ENCODE measurements at places on chromosomes 16 and 17.

- DNase-seq, result no peak
Observed at GRCh38 chr16:2704166-2704982, 15.7 kb downstream of the PRSS27 start.

DNA sequence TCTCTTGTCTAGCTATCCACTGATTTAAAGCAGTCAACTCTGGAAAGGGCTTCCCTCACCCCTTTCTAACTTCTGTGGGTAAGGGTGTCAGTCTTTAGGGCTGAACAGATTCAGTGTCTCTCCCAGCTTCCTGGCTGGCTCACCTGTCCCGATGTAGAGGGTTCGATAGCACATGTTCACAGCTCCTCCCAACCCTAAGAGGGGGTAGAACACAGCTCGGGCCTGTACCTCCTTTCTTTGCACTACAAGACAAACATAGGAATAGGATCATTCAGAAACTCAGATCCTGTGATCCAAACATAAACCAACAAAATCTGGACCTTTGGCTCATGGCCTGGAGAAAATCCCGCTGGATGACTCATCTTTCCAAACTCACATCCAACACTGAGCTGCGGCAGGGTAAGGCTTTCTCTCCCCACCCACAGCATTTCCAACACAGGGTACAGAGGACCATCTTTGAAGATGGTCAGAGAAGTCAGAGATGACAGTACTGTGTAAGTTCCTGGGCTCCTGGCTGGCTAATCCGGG, 5.8 kb upstream of the DHRS13 start:
- peak; percentile 31 for DNase-seq

DNA sequence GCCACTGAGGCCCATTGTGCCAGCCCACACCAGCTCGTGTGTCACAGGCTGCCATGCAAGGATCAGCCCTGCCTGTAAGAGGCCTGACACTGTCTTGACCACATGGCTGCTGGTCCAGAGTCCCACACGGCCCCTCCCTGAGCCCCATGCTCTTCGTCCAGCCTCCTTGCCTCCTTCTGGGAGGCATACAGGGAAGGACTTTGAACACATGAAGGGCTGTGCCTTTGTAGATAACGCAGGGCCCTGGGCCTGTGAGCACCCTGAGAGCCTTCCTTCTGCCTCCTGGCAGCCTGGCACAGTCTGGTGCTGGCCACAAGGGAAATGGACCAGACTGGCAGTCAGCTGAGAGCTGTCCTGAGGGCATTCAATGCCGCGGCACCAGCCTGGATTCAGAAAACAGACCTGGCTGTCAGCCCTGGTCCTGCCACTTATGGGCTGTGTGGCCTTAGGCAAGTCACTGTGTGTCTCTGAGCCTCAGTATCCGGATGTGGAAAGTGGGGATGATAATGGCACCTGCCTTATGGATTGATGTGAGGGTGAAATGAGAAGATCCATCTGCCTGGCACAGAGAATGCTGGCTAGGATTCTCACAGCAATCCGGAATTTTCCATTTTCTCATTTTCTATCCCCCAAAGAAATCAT, 19.2 kb upstream of the SPNS2 start:
- DNase-seq, result no peak

DNA sequence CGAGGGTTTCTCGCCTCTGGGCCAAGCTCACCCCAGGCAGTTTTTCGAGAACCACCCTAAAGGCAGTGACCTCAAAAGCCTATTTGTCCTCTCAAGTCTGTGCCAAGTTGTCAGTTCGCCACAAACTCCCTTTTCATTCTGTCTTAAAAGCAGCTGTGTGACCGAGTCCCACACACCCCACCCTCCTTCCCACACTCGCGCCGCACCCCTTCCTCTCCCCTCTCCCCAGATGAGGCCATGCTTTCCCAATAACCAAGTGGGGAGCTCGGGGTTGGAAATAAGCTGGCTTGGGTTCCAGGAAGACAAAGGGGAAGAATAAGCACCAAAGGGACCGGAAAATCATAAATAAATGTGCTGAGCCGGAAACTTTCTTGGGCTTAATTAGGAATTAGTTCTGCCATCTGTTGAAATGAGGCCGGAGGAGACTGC, 36.7 kb downstream of the GRIN2C start:
- no peak for DNase-seq

- no peak for DNase-seq
Observed at GRCh38 chr16:12063435-12063834, 86.9 kb downstream of the SNX29 start.

DNA sequence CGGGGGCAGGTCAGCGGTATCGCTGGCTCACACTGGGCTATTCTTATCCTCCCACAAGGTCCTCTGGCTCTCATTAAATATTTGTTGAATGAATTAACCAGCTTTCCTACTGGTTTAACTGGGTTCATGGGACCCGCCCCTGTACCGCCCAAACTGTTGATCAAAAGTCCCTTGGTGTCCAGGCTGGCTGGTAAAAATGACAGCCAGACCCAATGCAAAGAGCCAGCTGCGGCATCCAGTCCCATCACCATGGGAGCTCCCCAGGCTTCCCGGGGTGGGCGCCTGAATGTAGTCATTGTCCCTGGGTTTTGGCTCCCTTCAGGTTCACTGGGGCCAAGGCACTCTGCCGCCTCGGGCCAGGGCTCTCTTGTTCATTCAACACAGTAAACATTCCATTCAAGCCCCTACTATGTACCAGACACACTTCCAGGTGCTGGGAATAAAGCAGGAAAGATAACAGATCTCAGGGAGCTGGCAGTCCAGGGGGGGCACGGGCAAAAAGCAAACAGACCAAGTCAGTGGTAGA, 11.7 kb upstream of the ATP2C2 start:
- no peak for DNase-seq

GRCh38 chr16:89268585-89268984, 51.1 kb downstream of the ZNF778 start:
- DNase-seq, result no peak

GRCh38 chr16:85567101-85567866, 45.8 kb upstream of the GSE1 start:
- no peak for DNase-seq

DNA sequence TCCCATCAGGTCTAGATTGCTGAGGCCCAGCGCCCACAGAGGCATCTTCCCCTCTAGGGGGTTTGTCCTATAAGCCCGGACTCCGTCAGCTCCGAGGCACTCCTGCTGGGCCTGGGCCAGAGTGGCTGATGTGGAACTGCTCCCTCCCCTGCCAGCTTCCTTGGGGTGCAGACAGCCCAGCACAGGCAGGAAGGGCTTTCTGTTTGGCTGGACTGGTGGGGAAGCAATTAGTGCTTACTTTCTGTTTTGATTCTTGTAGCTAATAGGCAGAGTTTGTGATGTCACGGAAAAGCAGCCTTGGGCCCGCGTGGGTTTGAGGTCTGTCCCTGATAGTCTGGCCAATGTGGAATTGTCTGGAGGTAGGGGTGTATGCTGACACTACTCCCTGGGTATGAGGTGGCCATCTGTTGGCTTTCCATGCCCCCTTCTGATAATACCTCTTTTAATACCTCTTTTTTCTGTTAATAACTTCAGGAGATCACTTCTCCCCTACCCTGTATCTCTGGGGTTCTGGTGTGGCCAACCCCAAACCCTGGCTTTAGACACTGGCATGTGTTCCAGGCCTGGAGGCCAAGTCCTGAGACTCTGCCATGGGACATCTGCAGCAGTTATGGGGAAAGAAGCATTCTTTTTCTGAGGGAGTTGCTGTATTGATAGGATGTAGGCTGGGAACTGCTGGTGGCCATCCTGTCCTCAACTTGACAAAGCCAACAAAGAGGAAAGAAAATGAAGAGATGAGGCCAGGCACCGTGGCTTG, 190.9 kb downstream of the RAB11FIP4 start:
- peak; percentile 29 for DNase-seq

DNA sequence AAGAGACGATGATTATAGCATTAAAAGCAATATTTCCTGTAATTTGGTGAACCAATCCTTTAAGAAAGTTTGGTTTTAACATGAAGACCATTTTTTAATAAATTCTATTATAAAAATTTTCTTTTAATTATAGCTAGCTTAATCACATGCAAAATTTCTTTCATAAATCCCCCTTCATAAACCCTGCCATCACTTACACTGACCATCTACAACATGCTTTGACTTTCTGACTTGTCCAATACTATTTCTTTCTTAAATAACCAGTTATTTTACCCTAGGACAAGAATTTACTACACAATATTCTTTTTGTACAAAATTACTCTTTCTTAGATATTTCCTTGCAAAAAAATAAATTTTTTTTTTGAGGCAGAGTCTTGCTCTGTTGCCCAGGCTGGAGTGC, 1334.8 kb downstream of the CDH11 start:
- DNase-seq, result no peak

- DNase-seq, result peak; percentile 83
Observed at GRCh38 chr17:42347198-42347597, 41.0 kb downstream of the STAT3 start.

GRCh38 chr17:1693339-1693738, 8.7 kb upstream of the PRPF8 start:
- DNase-seq, result peak; percentile 54
